ENCODE measurements at places on chromosomes 7 and 10. TPM values are rescaled to one million over a fixed set of nuclear protein-coding genes. Genes with fewer than 3 reads are reported as not detected.

The FAM25A gene
- not detected for total RNA-seq

The DDC gene
- total RNA-seq = not detected

The TAS2R41 gene
- total RNA-seq = not detected

The KIAA1549 gene
- 1.5 TPM for total RNA-seq

All from uterine smooth muscle cell (primary cell).